ENCODE measurements at places on chromosomes 4 and X. TPM values are rescaled to one million over a fixed set of nuclear protein-coding genes. Genes with fewer than 3 reads are reported as not detected.

The CRMP1 gene
- polyA plus RNA-seq = 0.85 TPM

- H3K27ac ChIP-seq = no peak overlapping the region
- DNase-seq = peak; percentile 69
- H3K4me1 ChIP-seq = peaks cover 16% of the 10 kb centered on the region
- H3K27me3 ChIP-seq = no peaks in the 10 kb centered on the region
- H3K4me3 ChIP-seq = no peak overlapping the region
These were observed 30.2 kb downstream of the PPP2R3B start for GRCh38 chrX:356385-357034.

The COL25A1 gene
- 0.06 TPM for polyA plus RNA-seq

The RNF150 gene
- polyA plus RNA-seq = 1.9 TPM

DNA sequence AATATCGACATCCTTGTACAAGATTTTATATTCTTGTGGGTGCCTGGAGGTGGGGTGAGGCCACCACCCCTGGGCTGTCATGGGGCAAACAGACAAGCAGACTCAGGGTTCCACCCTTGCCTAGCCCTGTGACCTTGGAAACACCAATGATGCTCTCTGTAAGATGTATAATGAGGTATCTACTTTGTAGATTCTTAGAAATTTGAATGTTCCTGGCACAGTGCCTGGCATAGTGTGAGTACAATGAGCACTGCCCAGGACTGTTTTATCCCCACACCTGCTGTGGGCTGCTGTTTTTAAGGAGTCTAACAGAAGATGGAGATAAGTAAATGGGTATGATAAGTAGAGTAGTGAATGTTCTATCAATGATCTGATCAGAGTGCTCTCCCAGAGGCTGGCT is 3.1 kb downstream of the ZNF518B start:
- peaks cover 30% of the 10 kb centered on the region for H3K4me1 ChIP-seq
- no peak overlapping the region for H3K27ac ChIP-seq
- H3K36me3 ChIP-seq = peaks cover 29% of the 10 kb centered on the region
- no peak for DNase-seq

- H3K27me3 ChIP-seq = no peaks in the 10 kb centered on the region
- no peak overlapping the region for H3K4me3 ChIP-seq
- no peak overlapping the region for H3K27ac ChIP-seq
These were observed 206.3 kb upstream of the LCORL start for GRCh38 chr4:18227880-18228279.

The ARHGEF6 gene
- polyA plus RNA-seq = 17.7 TPM

The AWAT2 gene
- not detected for polyA plus RNA-seq

DNA sequence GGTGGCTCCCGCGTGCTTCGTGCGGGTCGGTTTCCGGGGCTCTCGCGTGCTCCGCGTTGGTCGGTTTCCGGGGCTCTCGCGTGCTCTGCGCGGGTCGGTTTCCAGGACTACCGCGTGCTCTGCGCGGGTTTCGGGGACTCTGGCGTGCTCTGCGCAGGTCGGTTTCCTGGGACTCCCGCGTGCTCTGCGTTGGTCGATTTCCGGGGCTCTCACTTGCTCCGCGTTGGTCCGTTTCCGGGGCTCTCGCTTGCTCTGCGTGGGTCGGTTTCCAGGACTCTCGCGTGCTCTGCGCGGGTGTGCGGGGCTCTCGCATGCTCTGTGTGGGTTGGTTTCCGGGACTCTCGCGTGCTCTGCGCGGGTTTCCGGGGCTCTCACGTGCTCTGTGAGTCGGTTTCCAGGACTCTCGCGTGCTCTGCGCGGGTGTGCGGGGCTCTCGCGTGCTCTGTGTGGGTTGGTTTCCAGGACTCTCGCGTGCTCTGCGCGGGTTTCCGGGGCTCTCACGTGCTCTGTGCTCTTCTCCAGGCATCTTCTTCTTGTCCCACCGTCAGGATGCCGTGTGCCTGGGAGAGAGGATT is 109.9 kb upstream of the LRPAP1 start:
- no peaks in the 10 kb centered on the region for H3K4me1 ChIP-seq
- H3K4me3 ChIP-seq = no peak overlapping the region
- H3K27me3 ChIP-seq = no peaks in the 10 kb centered on the region
- DNase-seq = peak; percentile 54
- no peak overlapping the region for H3K27ac ChIP-seq
- H3K36me3 ChIP-seq = no peaks in the 10 kb centered on the region

The F11 gene
- polyA plus RNA-seq = not detected

- H3K4me1 ChIP-seq = no peaks in the 10 kb centered on the region
- no peak overlapping the region for H3K27ac ChIP-seq
- H3K4me3 ChIP-seq = no peak overlapping the region
- no peaks in the 10 kb centered on the region for H3K36me3 ChIP-seq
- H3K27me3 ChIP-seq = no peaks in the 10 kb centered on the region
These were observed 907.1 kb downstream of the RPA4 start for GRCh38 chrX:97790850-97791249.

The MAPK10 gene
- polyA plus RNA-seq = 3.0 TPM

The SORCS2 gene
- polyA plus RNA-seq = 0.96 TPM

DNA sequence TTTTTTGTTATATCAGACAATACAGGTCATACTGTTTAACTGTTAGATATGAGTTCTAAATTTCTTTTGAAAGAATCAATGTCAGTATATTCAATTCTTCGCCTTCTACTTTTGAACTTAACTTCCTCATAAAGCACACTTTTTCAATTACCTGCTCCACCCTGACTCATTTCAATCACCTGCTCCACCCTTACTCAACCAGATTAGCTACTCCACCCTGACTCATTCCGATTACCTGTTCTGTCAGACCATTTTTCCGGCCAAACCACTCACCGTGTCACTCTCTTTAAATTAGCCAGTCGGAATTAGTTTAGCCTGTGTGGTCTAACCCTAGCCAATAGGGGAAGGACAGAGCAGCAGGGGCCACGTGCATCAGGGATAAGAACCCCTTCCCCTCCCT is 751.8 kb upstream of the POU3F4 start:
- DNase-seq = no peak
- H3K4me3 ChIP-seq = no peak overlapping the region
- no peaks in the 10 kb centered on the region for H3K27me3 ChIP-seq

DNA sequence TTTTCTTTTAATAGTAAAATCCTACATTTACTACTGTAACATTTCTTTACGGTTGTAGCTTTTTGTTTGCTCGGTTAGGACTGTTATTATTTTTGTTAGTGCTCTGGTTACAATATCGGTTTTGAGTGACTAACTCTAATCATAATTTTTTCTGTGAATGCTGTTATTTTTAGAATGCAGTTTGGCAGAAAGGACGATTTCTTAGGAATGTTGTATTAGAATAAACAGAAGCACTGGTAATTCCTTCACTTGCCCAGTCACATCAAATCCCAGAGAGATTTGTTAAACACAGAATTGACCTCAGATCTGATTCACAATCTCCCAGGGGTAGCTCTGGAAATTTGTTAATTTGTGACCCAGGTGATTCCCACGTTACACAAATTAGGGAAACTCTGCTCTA is 21.7 kb downstream of the DDIT4L start:
- H3K36me3 ChIP-seq = no peaks in the 10 kb centered on the region
- H3K27me3 ChIP-seq = no peaks in the 10 kb centered on the region
- H3K4me1 ChIP-seq = no peaks in the 10 kb centered on the region
- H3K27ac ChIP-seq = no peak overlapping the region

The JAKMIP1 gene
- polyA plus RNA-seq = 0.77 TPM

- no peak overlapping the region for H3K27ac ChIP-seq
- no peak overlapping the region for H3K4me3 ChIP-seq
- no peak for DNase-seq
- H3K27me3 ChIP-seq = peaks cover 6% of the 10 kb centered on the region
These were observed 146.7 kb upstream of the PSAPL1 start for GRCh38 chr4:7581477-7581876.

DNA sequence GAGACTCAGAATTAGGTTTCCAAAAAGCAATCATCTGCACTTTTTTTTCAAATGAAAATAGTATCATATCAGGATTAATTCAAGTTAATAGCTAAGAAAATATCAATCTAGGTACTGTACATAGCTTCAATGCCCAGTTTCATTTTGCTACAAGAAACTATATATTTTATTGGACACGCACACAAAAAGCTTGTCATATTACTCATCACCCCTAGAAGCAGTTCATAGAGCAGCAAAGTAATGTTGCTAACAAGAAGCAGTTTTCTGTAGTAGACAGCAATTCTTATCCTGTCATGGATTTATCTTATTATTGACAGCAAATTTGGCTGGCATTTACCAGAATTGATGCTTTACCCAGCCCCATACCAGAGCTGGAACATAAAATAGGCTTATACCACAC is 52.3 kb upstream of the LSM6 start:
- no peaks in the 10 kb centered on the region for H3K27me3 ChIP-seq
- no peak overlapping the region for H3K27ac ChIP-seq
- H3K4me3 ChIP-seq = no peak overlapping the region
- no peak for DNase-seq

GRCh38 chrX:37787423-37787869 is 7.6 kb downstream of the CYBB start:
- H3K4me1 ChIP-seq = peaks cover 11% of the 10 kb centered on the region
- peak overlapping the region; percentile 55 for H3K27ac ChIP-seq
- no peak for DNase-seq
- no peaks in the 10 kb centered on the region for H3K36me3 ChIP-seq
- no peak overlapping the region for H3K4me3 ChIP-seq

DNA sequence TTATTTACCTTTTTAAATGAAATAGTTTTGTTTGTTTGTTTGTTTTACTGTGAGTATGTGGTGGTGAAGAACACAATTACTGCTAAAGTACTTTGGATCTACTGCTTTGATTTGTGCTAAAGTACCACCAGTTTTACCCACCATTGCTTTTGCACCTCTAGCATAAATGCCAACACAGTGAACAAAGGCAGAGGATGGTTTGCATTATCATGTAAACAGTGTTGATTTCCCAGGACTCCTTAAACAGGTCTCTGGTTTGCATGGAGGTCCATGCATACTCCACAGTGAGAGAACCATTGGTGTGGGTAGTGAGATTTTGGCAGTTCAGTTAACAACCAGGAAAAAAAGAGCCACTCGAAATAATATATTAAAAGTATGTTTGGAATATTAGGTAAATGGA is 11.0 kb downstream of the FAT4 start:
- no peaks in the 10 kb centered on the region for H3K27me3 ChIP-seq
- H3K27ac ChIP-seq = no peak overlapping the region
- no peak for DNase-seq
- H3K4me3 ChIP-seq = no peak overlapping the region
- no peaks in the 10 kb centered on the region for H3K36me3 ChIP-seq
- peaks cover 13% of the 10 kb centered on the region for H3K4me1 ChIP-seq

DNA sequence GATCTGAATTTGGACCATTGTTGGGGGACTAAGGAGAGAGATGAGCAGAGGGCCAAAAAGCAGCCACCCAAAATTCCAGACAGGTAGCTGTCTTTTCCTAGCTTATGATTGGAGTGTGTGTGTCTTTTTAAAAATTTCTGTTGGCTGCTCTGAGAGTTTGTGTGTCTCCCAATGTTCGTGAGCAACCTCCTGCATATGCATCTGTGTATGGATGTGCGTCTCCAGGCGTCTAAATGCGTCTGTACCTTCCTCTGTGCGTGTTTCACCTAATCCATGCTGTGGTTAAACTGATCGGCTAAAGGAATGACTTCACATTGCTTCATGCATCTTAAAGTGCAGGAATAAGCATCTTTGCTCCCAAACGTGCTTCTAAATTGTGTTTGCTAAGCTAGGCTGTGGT is 65.5 kb upstream of the LAS1L start:
- no peak overlapping the region for H3K27ac ChIP-seq
- H3K4me3 ChIP-seq = no peak overlapping the region
- H3K36me3 ChIP-seq = no peaks in the 10 kb centered on the region
- no peak for DNase-seq
- H3K27me3 ChIP-seq = no peaks in the 10 kb centered on the region

Measured in spleen (tissue), 13 donors.